ENCODE measurements at places on chromosomes 1 and 21. TPM values are rescaled to one million over a fixed set of nuclear protein-coding genes. Genes with fewer than 3 reads are reported as not detected.
A peak's percentile ranks its signal among the peaks of the same experiment; 100 is the strongest.

AQP10 gene
- 0.13 TPM for polyA plus RNA-seq

PHACTR4 gene
- 63.3 TPM for polyA plus RNA-seq

SV2A gene
- polyA plus RNA-seq = 6.8 TPM

SLAMF7 gene
- 0.98 TPM for polyA plus RNA-seq

CHAF1B gene
- 11.6 TPM for polyA plus RNA-seq

KAZN gene
- 37.5 TPM for polyA plus RNA-seq

VPS13D gene
- polyA plus RNA-seq = 26.6 TPM

GRCh38 chr21:42629933-42630589 lies 23.4 kb upstream of the PDE9A start:
- no peak for DNase-seq

GRCh38 chr1:156203331-156203730 lies 9.4 kb downstream of the SLC25A44 start:
- DNase-seq = no peak

DNA sequence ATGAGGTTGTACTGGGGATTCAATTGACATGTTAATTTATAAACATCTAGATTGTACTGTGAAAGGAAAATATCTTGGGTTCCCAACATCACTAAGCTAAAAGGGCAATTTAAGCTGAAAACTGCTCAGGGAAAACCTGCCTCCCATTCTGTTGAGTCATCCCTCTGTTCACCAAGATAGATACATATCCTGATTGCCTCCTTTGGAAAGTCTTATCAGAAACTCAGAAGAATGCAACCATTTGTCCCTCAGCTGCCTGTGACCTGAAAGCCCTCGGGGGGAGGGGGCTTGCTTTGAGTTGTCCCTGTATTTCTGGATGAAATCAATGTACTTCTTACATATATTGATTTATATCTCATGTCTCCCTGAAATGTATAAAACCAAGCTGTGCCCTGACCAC lies 187.0 kb upstream of the ETV3 start:
- DNase-seq = no peak

DNA sequence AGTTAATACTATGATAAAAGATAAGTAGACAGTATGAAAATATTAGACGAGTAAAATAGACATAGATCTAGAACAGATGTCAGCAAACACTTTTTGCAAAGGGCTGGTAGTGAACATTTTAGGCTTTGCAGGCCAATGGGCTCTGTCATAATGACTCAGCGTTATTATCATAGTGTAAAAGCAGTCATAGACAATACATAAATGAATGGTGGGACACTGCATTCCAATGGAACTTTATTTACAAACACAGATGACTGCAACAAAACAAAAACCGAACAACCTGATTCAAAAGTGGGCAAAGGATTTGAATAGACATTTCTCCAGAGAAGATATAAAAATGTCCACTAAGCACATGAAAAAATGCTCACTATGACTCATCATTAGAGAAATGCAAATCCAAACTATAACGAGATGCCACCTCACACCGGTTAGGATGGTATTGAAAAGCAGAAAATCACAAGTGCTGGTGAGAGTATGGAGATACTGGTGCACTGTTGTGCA lies 7.3 kb downstream of the GSTM5 start:
- no peak for DNase-seq

GRCh38 chr1:192630521-192631287 lies 5.2 kb upstream of the RGS13 start:
- DNase-seq = no peak

- DNase-seq = no peak
Measured at GRCh38 chr1:43774359-43774758, 67.0 kb downstream of the ST3GAL3 start.

GRCh38 chr1:96997717-96998116 lies 276.1 kb downstream of the PTBP2 start:
- no peak for DNase-seq

DNA sequence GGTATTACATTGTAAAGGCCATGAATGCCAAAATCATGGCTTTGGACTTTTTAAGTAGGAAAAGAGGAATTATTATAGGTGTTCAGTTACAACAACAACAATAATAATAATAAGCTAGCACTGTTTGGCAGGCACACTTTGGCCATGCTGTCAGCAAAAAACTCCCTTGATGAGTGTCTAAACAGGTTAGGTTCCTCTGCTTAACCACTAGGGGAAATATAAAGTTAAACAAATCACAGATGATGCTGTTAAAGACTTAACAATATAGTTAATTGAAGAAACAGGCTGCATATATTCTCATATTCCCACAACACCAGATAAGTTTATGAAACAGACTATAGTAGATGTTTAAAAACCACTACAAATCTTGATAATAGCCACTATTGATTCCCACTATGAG lies 46.4 kb downstream of the RGS21 start:
- DNase-seq = no peak

GRCh38 chr1:31005198-31005597 lies 60.3 kb downstream of the PUM1 start:
- DNase-seq = no peak

- no peak for DNase-seq
Measured at GRCh38 chr1:26375081-26375480, 2.5 kb upstream of the ZNF683 start.

DNA sequence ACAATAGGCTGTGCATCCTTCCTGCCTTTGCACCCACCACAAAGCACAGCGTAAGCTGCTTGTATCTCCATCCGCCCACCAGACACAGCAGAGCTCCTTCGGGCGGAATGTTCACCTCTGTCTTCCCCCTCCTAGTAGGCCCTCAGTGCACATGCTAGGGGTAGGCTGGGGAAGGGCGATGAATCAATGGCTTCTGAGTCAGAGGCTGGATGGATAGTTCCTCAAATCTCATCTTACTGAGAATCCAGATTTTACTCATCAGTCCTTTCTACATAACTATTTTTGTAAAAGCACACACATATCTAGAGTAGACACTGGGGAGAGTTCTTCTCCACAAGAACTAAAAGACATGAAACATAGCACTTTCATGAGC lies 73.8 kb downstream of the BCAR3 start:
- no peak for DNase-seq

DNA sequence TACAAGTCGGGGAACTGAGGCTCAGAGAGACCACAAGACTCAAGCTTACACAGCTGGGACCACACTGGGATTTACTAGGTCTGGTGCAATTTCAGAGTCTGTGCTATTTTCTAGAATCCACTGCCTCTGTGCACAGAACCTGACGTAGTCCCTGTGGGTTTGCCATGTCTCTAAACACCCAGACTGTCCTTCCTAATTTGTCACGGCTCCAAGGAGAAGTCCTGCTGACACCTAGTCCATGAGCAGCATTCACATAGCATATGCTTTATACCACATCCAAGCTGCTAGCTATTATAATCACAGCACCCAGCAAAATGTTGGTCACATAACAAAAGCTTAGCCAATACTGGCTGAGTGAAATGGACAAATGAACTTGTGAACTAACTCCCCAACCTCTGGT lies 79.0 kb upstream of the HMGB4 start:
- no peak for DNase-seq

DNA sequence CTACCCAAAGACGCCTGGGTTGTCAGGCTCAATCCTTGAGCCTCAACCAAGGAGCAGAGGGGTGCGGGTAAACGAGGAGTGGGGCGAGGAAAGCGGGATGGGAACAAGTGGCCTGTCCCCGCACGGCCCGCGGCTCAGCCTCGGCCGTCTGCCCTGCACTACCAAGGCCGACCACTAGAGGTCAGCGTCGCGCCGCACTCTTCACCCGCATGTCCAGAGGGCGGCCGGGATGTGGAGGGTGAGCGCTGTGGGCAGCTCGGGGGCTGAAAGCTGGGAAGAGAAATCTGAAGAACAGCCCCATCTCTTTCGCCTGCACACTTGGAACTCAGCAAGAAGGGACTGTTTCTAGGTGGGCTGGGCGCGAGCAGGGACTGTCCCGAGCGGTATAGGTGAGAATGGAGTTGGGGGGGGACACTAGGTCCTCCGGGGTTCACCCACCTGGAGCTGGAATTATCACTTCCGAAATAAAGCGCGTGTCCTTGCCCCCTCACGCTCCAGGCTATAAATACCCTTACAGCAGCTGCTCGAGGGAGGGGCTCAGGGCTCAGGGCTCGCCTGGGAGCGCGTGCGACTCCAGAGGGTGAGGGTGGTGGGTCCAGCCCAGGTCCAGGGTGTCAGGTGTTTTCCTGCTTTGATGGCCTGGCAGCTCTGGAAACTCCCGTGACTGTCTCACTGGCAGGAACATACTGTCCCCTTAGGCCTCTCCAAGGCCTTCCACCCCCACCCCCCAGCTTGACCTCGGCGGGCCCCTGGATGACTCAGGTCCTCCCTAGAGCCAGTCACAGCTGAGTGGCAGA lies 9.8 kb downstream of the SLC30A2 start:
- peak; percentile 77 for DNase-seq

- DNase-seq = no peak
Measured at GRCh38 chr1:218514689-218515088, 169.6 kb downstream of the TGFB2 start.

DNA sequence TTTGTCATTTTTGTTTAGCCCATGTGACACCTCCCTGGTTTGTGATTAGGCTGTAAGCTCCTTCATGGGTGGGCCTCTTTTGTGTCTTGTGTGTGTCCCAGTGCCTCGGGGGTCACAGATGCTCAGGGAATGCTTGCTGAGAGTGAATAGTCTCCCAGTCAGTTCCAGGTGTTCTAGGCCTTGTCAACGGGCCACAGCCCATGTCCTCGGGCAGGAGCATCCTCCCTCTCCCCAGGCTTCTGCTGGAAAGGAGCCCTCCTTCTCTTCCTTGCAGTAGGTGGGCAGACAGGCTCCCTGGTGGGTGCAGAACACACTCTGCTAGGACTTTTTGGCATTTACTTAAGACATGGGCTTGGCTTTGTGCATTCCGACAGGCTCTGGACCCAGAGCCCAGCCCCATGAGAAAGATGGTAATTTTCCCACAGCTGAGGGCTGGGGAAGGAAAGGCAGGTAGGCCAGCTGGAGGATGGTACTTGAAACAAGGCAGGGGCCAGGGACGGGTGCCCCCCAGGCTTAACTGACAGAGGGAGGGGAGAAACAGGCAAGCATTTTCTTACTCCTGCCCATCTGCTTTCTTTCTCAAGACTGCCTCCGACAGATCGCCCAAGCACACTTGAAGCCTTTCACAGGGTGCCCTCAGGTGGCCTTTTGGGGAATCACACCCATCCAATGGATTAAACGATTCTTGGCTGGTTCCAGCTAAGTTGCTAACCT lies 7.1 kb upstream of the CPLANE2 start:
- DNase-seq = no peak

DNA sequence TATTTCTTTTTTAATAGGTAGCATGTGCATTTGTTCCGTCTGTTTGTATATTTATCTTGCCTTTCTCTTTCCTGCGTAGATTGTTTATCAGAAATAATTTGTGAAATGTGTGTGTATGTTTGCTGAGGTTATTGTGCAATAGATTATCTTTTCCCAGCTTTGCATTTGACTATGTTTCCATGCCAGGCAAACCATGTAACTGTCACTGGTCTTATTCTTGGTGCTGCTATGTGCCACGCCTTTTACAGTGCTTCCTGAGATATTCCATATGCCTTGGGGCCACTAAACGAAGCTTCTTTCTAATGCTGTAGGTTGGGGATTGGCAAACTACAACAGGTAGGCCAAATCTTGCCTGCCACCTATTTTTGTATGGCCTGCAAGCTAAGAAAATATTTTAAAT lies 598.8 kb downstream of the PLPP3 start:
- DNase-seq = no peak

DNA sequence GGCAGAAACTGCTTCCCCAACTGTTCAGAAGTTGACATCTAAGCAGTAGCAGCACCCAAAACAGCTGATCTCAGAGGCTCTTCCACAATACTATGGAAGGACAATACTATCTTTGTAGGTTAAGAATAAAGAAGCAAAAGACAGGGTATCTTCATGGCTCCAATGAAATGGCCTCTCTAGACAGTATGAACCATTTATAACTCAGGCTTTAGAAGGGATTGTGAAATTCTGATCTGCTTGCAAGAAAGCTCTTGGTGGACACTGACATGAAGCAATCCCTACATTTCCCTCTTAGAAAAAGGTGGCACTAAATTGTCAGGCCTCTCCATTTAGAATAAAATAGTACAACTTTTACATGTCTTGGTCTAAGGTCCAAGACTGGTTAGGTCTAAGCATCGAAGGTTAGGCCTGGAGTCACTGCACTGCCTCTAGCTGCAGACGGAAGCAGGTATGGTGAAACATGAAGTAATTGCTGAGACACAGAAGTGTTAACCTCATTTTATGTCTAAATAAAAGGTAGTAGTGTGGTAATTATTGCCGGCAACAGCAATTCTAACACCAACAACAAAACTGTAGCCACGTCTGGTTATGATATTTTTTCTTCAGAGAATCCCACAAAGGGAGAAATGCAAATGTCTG lies 50.6 kb upstream of the HP1BP3 start:
- no peak for DNase-seq

DNA sequence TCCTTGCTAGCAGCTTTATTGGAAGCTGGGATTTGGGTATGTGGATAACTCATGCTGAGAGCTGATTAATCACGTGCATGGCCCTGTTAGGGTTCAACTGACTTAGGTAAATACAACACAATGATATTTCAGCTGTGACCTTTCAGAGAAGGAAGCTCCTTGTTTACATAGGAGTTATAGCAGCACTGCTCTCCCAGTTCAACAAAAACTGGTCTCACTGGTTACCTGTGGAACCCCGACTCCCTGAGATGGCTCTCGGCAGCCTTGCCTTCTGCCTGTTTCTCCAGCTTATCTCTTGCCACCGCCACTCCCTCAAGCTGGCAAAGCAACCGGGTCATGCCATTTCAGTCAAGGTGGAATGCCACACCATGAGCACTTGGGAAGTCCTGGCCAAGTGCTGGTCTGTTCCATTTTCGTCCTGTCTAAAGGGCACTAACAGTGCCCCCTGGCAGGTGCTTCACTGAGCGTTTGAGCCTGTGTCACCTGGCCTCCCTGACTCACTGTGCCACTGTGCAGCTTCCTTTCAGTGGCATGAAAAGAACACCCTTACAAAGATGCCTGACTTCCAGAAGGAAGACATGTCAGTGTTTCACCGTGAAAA lies 31.6 kb downstream of the DOP1B start:
- DNase-seq = no peak

DNA sequence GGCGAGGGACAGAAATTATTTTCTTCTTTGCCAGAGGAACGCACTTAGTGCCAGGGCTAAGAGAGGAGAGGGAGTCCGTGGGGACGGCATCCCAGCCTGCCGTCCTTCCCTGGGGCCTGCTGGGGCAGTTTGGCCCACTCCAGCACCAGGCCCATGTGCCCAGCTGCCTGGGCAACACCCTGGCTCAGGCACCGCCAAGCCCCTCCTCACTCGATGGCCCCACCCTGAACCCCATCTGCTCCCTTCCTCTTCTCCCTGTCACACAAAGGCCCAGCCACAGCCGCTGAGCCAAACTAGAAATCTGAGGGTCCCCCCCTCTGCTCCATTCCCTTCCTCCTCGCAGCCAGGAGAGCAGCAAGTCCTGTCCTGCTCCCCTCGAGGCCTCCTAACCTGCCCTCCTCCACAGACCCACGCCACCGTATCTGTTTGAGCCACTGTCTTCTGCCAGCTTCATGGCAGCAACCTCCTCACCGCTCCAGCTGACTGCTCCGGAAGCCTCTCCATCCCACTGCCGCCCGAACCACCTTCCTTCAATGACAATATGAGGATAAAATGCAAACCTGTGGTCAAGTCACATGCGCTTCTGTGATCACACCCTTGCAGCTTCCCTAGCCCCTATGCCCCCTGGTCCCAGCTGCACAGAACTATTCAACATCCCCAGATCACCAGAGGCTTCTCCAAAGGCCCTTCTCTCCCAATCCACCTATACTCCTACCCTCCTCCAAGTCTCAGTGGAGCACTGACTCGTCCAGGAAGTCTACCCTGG lies 8.4 kb upstream of the TNNI1 start:
- no peak for DNase-seq

GRCh38 chr1:111619635-111620440 lies at the start of gene RAP1A:
Gene RAP1A (plus strand): TSS chr1:111619789. CDS start chr1:111691361, 71,572 bp downstream.
- peak; percentile 95 for DNase-seq
